ENCODE measurements at places on chromosomes 5 and 9.

DNA sequence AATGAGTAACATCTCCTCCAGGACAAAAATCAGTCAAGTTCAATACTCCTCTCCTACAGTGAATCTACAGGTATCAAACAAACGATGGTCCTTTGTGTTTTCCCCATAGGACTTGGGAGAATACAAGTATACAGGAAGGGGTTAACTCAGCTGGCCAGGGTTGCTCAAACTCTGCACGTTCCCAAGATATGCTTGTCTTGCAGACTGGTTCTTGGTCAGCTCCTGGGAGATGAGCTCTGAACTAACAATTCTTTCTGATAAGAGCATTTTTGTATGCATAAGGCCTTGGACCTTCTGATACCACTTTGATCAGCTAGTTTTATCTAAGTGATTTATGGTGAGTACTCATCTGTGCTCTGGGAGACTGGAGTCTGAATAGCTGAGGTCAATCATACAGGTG is 42.1 kb downstream of the LOX start:
- DNase-seq, result no peak

DNA sequence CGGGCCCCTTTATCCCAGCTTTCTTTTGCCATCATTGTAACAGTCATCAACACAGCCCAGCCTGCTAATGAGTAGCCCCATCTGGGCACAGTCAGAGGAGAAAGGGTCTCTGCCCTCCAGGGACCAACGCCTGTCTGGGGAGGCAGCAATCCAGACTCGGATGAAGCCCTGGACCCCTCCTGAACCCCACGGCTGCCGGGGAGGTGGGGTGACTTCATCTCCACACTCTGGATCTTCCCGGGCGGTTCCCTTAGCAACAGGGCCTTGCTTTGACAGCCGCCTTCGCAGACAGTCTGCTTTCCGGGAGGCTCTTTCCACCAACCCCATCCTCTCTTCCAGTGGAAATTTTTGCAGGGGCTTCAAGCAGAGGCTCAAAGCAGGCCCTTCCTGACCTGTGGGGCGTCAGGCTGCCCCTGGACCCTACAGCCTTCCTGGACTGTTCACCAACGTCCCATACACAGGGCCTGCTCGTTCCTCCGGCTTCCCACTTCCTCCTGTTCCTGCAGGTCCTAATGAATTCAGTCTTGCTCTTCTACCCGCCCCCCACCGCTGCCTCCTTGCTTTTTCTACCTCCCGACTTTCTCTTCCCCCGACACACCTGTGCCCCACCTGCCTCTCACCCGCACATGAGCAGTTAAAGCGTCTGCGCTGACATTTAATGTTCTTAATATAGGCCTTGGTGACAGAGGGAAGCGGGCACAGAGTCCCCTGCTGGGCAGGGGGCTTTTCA is 161.7 kb upstream of the MVB12B start:
- no peak for DNase-seq

GRCh38 chr9:93467062-93467416 is 13.7 kb upstream of the FAM120AOS start:
- no peak for DNase-seq

DNA sequence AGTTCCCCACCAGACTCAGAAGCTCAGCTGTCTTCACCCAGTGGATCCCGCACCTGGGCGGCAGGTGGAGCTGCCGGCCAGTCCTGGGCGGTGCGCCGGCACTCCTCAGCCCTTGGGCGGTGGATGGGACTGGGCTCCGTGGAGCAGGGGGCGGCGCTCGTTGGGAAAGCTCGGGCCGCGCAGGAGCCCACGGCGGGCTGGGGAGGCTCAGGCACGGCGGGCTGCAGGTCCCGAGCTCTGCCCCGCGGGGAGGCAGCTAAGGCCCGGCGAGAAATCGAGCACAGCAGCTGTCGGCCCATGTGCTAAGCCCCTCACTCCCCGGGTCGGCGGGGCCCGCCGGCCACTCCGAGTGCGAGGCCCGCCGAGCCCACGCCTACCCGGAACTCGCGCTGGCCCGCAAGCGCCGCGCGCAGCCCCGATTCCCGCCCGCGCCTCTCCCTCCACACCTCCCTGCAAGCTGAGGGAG is 560.0 kb downstream of the BRINP1 start:
- DNase-seq, result no peak

GRCh38 chr9:83036043-83036442 is 26.9 kb downstream of the RASEF start:
- DNase-seq, result no peak

DNA sequence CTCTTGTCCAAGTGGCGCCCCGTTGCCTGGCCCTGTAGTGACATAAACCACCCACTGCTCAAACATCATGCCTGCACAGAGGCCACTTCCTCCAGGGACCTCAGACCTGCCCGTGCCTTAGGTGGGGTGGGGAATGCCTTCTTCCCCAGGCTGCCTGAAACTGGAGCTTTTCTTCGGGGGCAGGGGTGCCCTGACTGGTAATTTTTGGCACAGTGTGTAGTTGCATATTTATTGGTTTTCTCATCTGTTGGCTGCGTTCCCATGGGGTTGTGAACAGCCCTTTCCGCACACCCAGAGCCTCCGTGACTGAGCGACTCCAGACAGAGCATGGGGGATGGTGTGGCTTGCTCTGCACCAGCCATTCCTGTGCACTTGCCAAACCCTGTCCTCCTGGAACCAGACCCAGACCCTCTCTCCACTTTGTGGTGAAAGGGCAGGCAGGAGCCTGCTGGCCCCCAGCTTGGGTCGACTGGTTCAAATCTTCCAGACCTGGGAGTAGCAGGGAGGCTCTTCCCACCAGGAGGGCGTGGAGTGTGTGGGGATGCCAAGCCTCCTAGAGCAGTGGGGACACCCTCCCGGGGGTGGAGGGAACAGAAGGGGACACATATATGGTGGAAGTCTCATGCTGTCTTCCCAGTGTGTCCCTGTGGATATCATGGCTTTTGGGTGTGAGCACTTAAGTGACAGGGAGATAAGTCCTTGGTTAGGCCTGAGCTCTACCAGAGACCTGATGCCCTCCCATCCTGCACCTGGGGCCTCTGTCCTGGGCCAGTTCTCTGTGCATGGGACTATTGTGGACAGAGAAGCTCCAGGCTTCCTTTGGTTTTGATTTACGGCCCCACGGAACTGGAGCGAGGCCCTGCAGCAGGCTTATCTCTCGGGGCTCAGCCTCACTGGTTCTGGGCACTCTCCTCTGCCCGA is 39.6 kb downstream of the WNK2 start:
- DNase-seq, result no peak

DNA sequence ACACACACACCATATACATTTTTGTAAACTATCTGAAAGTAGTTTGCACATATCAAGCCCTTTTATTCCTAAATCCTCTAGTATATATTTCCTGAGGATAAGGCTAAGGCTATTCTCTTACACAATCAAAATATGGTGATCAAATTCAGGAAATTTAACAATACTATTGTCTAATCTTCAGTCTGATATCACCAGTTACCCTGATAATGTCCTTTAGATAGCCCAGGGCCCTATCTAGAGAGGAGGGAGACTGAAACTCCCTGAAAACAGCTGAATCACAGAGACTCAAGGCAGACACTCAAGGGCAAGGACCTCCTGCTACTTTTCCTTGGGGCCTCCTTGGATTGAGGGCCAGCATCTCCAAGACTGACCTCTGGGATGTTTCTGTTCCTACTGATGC is 30.4 kb downstream of the PTTG1 start:
- DNase-seq, result no peak

Data from stimulated activated CD8-positive, alpha-beta memory T cell treated with anti-CD3 and anti-CD28 coated beads, Interleukin-7, amount 100 ng/mL, for 4 hours (primary cell).